Effector memory CD8-positive, alpha-beta T cell (primary cell): ENCODE measurements at places on chromosomes 12 and 14.

DNA sequence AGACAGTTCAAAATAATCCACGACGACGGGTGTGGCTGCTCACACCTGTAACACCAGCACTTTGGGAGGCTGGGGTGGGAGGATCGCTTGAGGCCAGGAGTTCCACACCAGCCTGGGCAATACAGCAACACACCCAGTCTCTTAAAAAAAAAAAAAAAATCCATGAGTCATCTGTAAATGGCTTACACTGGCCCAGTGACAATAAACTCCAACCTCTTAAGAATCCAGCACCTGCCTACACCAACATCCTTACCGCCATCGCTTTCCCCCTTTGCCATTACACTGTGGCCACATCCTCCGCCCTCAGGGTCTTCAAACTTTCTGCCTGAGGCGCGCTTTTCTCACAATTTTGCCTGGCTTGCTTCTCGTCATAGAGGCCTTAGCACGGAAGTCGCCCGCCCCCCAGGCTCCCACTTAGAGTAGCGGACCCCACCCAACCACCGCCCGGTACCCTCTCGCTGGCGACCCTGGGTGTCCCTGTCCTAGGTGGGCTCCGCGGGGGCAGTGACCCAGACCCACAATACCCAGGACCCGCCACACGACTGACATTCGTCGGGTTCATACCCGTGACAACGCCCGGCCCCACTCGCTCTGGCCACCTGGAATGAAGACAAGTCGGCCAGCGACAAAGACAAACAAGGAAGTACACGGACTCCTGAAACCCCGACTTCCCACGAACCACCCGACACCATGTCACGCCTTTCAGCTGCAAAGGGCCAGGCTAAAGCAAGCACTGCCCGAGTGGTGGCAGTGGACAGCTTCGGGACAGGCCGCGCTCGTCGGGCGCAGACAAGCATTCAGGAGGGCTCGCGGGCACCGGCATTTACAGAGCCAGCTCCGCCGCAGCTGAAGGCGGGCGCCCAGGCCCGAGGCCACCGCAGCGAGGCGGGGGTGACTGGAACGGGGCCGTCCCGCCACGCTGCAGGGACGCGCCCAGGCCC lies 636 bp downstream of the GOLGA3 start:
- no peaks in the 10 kb centered on the region for H3K27me3 ChIP-seq
- peak overlapping the region; percentile 100 for H3K27ac ChIP-seq
- H3K36me3 ChIP-seq = peaks cover 29% of the 10 kb centered on the region
- DNase-seq = no peak
- H3K4me3 ChIP-seq = peak overlapping the region; percentile 97
- peaks cover 27% of the 10 kb centered on the region for H3K4me1 ChIP-seq

DNA sequence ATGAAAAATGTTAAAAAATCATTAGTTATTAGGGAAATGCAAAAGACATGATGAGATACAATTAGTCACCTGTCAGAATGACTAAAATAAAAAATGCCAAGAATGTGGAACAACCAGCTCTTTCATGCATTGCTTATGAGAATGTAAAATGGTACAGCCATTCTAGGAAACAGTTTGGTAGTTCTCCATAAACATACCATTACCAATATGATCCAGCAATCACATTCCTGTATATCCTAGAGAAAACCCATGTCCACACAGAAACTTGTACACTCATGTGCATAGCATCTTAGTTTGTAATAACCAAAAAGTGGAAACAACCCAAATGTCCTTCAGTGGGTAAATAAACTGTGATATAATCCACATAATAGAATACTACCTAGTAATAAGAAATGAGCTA lies 245.7 kb downstream of the FUT8 start:
- no peaks in the 10 kb centered on the region for H3K4me1 ChIP-seq
- no peak overlapping the region for H3K4me3 ChIP-seq
- no peak overlapping the region for H3K27ac ChIP-seq
- no peaks in the 10 kb centered on the region for H3K27me3 ChIP-seq
- no peaks in the 10 kb centered on the region for H3K36me3 ChIP-seq

- DNase-seq = no peak
- no peak overlapping the region for H3K4me3 ChIP-seq
- no peak overlapping the region for H3K27ac ChIP-seq
- H3K27me3 ChIP-seq = no peaks in the 10 kb centered on the region
Measured at GRCh38 chr12:17062267-17063036, 456.5 kb upstream of the LMO3 start.

- H3K36me3 ChIP-seq = no peaks in the 10 kb centered on the region
- H3K27ac ChIP-seq = no peak overlapping the region
- H3K27me3 ChIP-seq = no peaks in the 10 kb centered on the region
- no peak for DNase-seq
Measured at GRCh38 chr14:31819281-31819680, 257.8 kb upstream of the ARHGAP5 start.

- no peaks in the 10 kb centered on the region for H3K36me3 ChIP-seq
- peaks cover 27% of the 10 kb centered on the region for H3K27me3 ChIP-seq
- DNase-seq = no peak
- no peak overlapping the region for H3K27ac ChIP-seq
- H3K4me1 ChIP-seq = peaks cover 11% of the 10 kb centered on the region
Measured at GRCh38 chr12:48414021-48414420, 58.3 kb upstream of the ANP32D start.

DNA sequence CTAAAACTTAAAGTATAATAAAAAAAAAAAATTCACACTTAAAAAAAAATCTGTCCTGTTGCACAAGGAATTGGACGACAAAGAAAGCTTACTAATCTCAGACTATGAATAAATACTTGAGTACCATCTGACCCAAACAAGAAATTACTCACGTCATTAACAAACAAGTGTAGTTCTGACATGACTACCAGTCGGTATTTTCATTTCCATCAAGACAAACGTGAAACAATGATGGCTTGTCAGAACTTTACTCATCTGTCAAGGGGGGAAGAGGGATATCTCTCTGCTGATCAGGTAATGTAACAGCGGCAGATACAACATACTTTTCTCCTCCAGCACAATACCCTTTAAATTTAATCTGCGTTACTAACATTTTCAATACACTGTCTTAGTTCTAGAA lies 78.3 kb downstream of the CDK17 start:
- H3K27ac ChIP-seq = no peak overlapping the region
- peaks cover 35% of the 10 kb centered on the region for H3K4me1 ChIP-seq
- peaks cover 31% of the 10 kb centered on the region for H3K36me3 ChIP-seq
- no peaks in the 10 kb centered on the region for H3K27me3 ChIP-seq

DNA sequence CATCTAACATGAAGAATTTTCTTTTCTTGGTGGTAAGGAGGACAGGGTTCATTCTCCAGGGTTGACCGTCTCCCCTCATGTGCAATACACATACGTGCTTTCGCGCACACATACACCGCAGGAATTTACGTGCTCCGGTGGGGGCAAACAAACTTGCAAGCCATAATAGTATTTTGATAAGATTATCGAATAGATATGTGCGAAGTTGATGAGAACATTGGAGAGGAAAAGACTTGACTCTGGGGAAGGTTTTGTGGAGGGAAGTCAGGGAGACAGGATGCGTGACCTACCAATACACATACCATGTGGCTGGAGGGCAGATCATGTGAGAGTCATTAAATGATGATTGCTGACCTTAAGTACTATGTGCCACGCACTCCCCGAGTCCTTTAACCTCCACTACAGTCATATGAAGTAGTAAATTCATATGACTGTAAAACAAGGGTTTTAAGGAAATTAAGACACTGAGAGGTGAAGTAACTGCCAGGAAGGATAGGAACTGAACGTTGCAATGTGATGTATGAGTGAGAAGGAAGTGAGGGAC lies 921 bp downstream of the RAD51B start:
- H3K36me3 ChIP-seq = peaks cover 27% of the 10 kb centered on the region
- no peaks in the 10 kb centered on the region for H3K27me3 ChIP-seq
- DNase-seq = no peak
- peak overlapping the region; percentile 97 for H3K27ac ChIP-seq
- peak overlapping the region; percentile 97 for H3K4me3 ChIP-seq
- H3K4me1 ChIP-seq = peaks cover 31% of the 10 kb centered on the region

GRCh38 chr12:50825372-50825838 lies 17.3 kb upstream of the TMPRSS12 start:
- DNase-seq = no peak
- no peak overlapping the region for H3K4me3 ChIP-seq
- peaks cover 9% of the 10 kb centered on the region for H3K27me3 ChIP-seq
- H3K27ac ChIP-seq = peak overlapping the region; percentile 81

GRCh38 chr14:101789222-101789621 lies 27.7 kb downstream of the PPP2R5C start:
- DNase-seq = no peak
- no peak overlapping the region for H3K4me3 ChIP-seq
- no peaks in the 10 kb centered on the region for H3K27me3 ChIP-seq

DNA sequence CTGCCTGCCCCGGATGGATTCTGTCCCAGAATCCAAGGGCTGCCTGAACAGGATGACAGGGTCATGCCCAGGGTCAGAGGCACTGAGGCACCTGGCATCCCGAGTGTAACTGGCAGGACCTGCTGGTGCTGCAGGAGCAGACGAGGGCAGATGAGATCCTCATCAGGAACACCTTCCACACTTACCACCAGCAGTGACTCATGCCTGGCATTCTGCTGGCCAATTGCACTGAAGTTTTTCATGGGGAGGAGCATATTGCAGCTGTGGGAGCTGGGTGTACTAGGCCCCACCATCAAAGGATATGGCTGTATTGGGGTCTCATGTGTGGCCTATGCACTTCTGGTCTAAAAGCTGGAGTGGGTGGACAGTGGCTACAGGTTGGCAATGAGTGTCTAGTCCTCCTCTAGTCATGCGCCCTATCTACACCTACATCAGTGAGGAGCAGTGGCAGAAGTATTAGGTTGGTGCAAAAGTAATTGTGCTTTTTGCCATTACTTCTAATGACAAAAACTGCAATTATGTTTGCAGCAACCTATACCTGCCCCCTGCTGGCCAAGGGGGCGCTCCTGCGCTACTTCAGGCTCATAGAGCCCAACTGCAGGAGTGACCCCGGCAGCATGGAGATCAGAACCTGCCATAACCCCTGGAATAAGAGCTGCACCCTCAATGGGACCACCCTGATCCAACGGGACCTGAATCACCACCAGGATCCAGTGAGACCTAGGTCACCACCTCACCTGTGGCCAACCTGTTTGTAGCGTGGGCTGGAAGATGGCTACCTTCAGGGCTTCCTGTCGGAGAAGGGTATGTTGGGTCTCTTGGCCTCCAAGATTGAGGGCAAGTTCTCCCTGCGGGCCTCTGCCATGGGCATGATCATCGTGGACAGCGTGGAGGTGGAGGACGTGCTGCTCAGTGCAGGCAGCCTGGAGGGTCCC lies 8.0 kb upstream of the C12orf42 start:
- H3K27ac ChIP-seq = no peak overlapping the region
- peak; percentile 58 for DNase-seq
- H3K36me3 ChIP-seq = no peaks in the 10 kb centered on the region
- no peak overlapping the region for H3K4me3 ChIP-seq

GRCh38 chr12:77299001-77299400 lies 233.6 kb upstream of the E2F7 start:
- no peak overlapping the region for H3K27ac ChIP-seq
- no peak for DNase-seq
- no peak overlapping the region for H3K4me3 ChIP-seq
- H3K36me3 ChIP-seq = no peaks in the 10 kb centered on the region
- H3K4me1 ChIP-seq = no peaks in the 10 kb centered on the region

GRCh38 chr12:105384916-105385535 lies 54.5 kb downstream of the C12orf75 start:
- H3K36me3 ChIP-seq = no peaks in the 10 kb centered on the region
- H3K4me3 ChIP-seq = no peak overlapping the region
- no peaks in the 10 kb centered on the region for H3K4me1 ChIP-seq
- no peak overlapping the region for H3K27ac ChIP-seq
- H3K27me3 ChIP-seq = no peaks in the 10 kb centered on the region

- DNase-seq = no peak
- no peaks in the 10 kb centered on the region for H3K27me3 ChIP-seq
- no peak overlapping the region for H3K4me3 ChIP-seq
- peaks cover 4% of the 10 kb centered on the region for H3K4me1 ChIP-seq
Measured at GRCh38 chr12:92624236-92624635, 78.6 kb upstream of the PLEKHG7 start.

DNA sequence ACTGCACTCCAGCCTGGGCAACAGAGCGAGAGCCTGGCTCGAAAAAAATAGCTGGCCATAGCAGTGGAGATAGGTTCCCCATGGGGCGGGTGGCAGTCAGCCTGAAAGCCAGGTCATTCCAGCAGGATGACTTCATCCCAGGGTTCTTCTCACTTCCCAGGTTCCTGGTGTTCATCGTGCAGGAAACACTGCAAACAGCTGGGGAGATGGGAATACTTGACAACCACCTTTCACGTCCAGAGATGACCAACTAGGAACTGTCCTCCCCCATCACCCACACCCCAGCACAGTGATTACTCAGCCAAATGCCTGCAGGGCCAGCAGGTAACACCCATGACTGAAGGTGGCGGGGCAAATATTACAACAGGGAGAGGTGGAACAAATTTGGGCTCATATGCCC lies 1.7 kb downstream of the VSIG10 start:
- peaks cover 23% of the 10 kb centered on the region for H3K27me3 ChIP-seq
- peaks cover 4% of the 10 kb centered on the region for H3K36me3 ChIP-seq
- H3K27ac ChIP-seq = no peak overlapping the region
- DNase-seq = no peak
- no peak overlapping the region for H3K4me3 ChIP-seq
- H3K4me1 ChIP-seq = peaks cover 6% of the 10 kb centered on the region

GRCh38 chr14:56796259-56796658 lies 14.0 kb downstream of the OTX2 start:
- no peak for DNase-seq
- H3K27me3 ChIP-seq = peaks cover 94% of the 10 kb centered on the region
- H3K4me1 ChIP-seq = peaks cover 3% of the 10 kb centered on the region
- no peak overlapping the region for H3K4me3 ChIP-seq
- H3K27ac ChIP-seq = no peak overlapping the region
- no peaks in the 10 kb centered on the region for H3K36me3 ChIP-seq

GRCh38 chr12:51819736-51820525 lies 28.6 kb downstream of the FIGNL2 start:
- H3K4me3 ChIP-seq = peak overlapping the region; percentile 72
- H3K36me3 ChIP-seq = no peaks in the 10 kb centered on the region
- H3K27ac ChIP-seq = peak overlapping the region; percentile 75
- peaks cover 18% of the 10 kb centered on the region for H3K4me1 ChIP-seq

DNA sequence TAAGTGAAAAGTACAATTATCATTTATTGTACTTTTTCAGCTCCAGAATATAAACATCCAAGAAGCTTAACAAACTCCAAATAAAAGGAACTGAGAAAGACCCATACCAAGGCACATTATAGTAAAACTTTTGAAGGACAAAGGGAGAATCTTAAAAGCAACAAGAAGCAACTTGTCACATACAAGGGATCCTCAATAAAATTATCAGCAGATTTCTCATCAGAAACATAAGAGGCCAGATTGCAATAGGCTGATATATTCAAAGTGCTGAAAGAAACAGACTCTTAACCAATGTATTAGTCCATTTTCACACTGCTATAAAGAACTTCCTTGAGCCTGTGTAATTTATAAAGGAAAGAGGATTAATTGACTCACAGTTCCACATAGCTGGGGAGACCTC lies 48.3 kb downstream of the TTC7B start:
- H3K4me3 ChIP-seq = no peak overlapping the region
- H3K27me3 ChIP-seq = no peaks in the 10 kb centered on the region
- no peaks in the 10 kb centered on the region for H3K4me1 ChIP-seq
- DNase-seq = no peak
- H3K36me3 ChIP-seq = no peaks in the 10 kb centered on the region

GRCh38 chr14:99758121-99758821 lies 34.9 kb upstream of the EML1 start:
- DNase-seq = no peak
- H3K4me3 ChIP-seq = no peak overlapping the region
- peaks cover 91% of the 10 kb centered on the region for H3K27me3 ChIP-seq
- H3K36me3 ChIP-seq = no peaks in the 10 kb centered on the region

GRCh38 chr14:99546234-99546879 lies 57.6 kb downstream of the CCDC85C start:
- no peaks in the 10 kb centered on the region for H3K36me3 ChIP-seq
- H3K4me1 ChIP-seq = peaks cover 19% of the 10 kb centered on the region
- H3K27ac ChIP-seq = no peak overlapping the region
- DNase-seq = no peak
- H3K27me3 ChIP-seq = no peaks in the 10 kb centered on the region
